ENCODE measurements at places on chromosomes 11 and 22.

GRCh38 chr11:111729831-111730311 is 36.3 kb downstream of the PPP2R1B start:
- peak; percentile 61 for DNase-seq

DNA sequence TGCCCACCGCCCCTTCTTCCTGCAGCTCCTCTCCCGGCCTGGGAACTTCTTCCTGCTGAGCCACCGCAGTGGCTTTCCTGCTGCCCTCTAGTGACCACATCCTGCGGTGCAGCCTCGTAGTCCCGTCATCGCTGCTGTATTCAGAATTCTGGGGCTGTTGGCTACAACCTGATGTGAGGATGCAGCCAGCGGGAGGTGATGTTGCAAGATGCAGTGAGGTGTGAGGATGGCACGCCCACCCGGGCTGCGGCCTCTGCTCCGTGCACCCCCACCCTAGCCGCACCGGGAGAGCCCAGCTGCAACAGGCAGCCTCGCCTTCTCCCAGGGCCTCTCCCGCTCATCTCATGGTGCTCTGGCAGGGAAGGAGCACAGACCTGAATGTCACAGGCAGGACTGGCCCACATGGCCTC is 10.1 kb downstream of the CHST1 start:
- peak; percentile 7 for DNase-seq

GRCh38 chr11:85746670-85747069 is 60.7 kb upstream of the CCDC89 start:
- DNase-seq: no peak

- no peak for DNase-seq
These were observed 22.6 kb upstream of the MRGPRX2 start for GRCh38 chr11:19083166-19083565.

- DNase-seq: no peak
These were observed 56.5 kb upstream of the A4GALT start for GRCh38 chr22:42777126-42777525.

- DNase-seq: no peak
These were observed 51.1 kb upstream of the LMO2 start for GRCh38 chr11:33942954-33943353.

DNA sequence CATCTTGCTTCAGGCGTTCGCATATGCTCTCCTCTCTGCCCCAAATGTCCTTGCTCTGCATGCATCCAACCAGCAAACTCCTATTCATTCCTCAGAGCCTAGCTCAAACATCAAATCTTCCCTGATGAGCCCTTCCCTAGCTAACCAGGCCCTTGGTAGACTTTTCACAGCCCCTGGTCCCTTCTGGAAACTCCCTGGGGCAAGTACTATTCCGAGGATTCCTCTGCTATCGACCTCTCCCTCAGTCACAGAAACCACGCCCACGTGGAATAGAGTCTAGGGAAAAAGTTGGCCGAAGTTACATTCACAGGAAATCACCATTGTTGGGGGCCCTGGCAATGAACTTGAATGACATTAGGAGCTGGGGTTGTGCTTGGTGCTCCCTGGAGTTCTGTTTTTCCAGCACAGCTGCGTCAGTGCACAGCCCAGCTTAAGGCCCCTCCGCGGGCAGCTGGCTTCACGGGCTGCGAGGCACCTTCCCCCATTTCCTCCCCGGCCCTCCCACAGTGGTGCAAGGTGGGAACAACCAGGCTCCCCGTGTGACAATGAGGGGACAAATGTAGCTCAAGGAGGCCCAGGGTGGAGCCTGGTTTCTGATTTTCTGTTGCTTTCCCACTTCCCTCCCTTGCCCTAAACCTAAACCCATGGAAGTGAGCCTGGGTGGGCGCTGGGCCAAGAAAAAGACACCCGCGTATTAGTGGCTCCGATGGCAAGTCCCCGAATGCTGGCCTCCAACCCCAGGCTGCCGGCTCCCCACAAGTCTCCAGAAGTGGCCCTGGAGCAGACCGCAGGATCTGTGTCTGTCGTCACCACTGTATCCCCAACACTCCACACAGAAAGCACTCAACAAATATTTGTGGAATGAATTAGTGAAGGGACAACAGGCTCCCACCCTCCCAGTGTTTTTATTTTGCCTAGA is 4.3 kb upstream of the ATP5MGL start:
- no peak for DNase-seq

DNA sequence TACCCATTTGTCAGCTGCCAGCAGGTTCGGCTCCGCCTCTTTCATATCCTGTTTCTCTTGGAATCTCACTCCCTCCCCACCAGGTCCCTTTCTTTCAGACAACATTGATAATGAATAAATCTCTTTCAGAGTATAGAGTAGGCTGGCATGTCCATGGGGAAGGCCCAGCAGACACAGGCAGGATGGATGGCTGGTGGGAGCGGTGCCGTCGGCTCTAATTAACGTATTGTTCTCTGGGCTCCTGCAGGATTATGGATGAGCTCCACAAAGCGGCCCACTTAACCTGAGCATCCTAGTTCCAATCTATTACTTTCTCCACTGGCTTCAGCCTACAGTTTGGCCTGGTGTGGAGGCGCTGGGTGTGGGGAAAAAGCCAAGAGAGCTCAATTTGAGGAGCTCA is 588.0 kb downstream of the BUD13 start:
- no peak for DNase-seq

DNA sequence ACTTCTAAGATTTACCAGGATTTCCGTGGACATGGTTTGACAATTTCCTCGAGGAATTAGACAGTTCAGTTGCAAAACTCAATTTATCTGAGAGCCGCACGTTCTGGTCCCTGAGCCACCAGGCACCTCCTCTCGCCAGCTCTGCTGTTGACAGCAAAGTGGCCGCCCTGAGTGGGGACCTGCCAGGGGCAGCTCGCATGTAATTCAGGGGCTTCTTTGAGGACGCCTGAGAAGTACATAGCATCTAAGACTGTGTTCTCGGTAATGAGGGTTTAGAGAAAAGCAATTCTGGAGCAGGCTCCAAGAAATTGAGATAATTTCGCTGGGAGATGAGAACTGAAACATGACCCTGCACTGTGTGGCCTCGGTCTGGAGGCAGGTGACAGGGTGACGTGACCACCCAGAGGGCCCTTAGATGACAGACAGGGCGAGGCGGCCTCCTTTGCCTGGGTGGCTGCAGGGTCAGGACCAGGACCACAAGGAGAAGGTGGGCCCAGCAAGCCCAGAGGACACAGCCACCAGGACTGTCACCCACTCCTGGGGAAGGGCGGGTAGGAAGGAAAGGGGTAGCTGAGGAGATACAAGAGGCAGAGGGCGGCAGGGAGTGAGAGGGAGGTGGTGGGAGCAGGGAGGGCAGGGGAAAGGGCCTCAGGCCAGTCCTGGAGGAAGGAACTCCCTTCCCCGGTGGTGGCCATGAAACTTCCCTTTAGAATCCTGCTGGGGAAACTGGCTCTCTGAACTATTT is 55.0 kb downstream of the RTL6 start:
- no peak for DNase-seq

DNA sequence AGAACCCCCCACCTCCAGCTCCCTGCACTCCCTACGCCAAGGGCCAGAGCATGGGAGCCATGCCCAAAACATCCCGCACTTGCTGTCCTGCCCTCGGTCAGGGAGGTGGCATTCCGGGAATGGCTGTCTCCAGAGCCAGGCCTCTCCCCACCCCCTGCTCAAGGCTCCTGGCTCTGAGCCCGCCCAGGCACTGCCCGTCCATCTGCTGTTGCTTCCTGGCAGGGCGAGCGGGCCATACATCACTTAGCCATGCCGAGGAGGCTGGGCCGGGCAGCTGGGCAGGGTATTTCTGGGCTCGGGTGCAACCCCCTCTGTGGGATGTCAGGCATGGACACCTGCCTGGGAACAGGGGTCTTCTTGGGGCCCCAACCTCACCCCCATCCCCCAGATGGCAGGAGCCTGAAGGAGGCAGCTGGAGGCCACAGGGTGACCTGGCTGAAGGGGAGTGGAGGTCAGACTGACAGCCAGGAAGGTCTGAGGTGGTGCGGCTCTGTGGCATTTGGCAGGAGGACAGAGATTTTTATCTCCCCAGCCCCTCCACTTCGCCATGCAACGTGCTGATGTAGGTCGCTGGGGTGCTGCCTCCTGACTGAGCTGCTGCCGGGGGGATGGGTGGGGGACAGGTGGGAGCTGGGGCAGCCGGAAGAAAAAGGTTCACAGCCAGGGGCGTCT is 8.7 kb upstream of the CABP7 start:
- no peak for DNase-seq

DNA sequence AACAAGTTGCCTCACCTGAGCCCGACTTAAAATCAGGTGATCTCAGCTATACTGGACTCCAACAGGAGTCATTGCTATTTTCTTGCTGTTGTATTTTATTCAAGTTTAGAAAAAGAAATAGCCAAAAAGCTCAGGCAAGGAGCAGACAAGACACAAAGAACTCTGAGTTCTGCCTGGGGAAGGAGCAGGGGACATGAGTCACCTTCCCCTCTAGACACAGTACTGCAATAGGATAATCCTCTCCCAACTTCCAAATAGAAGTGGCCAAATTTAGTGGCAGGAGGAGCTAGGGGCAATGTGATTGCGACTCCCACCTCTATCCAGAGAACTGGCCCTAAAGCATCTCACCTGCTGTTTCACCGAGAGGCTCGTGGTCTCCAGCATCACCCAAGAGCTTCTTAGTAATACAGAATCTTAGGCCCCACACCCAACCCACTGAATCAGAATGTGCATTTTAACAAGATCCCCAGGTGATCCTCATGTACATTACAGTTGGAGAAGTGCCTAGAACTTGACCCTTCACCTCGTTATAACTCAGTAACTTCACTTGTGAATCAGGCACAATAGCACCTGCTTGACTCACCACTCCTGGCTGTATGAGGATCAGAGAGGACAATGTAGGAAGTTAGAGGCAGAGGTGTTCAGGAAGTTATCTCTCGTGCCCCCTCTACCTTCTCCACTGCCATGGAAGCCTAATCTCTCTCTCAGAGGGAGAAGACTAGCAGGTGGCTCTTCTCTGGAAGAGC is 56.8 kb upstream of the FBXO3 start:
- DNase-seq: no peak

DNA sequence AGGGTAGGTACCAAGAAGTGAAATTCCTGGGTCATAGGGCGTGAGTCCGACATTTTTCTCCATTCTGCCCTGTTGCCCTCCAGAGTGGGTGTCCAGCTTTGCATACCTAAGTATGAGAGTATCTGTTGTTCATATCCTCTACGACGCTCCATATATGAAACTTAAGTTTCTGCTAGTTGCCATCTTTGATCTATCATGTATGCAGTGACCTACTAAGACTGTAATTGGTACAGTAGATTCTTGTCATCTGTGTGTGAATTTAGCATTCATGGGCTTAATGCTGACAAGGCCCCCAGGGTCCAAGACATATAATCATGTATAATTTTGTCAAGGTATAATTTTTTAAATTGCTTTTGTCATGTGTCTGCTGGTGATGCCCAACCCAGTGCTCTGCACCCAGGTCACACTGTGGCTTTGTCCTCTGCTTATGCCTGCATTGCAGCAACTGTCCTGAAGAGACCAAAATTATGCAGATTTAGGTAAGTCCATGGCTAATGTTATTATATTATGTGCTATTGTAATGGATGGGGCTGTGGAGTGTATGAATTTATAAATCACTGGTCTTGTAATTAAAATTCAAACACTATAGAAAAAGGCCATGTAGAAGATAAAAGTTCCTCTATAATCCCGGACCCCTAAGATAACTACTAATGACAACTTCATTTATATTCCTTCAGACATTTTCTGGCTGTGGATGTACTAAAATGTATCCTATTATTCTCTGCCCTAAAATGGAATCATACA is 12.2 kb downstream of the NEAT1 start:
- no peak for DNase-seq

- DNase-seq: no peak
These were observed 15.2 kb downstream of the MIF start for GRCh38 chr22:23909296-23909898.

DNA sequence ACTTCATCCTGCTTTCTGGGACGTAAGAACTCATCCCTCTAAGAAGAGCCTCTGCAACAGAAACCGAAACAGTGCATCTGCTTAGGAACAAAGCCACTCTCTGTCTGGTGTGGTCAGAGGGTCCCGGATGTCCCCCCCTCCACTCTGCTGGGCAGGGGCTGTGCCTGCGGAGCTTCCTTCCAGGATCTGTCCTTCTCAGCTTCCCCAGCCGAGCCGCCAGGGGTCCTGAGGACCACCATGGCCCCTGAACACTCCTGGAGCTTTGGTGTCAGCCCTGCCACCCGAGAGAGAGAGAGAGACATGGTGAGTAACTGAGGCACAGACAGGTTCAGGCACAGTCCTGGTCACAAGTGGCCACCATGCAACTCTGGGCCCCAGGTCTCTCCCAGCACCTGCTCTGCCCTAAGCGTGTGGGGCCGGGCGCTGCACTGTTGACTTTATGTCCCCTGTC is 24.4 kb upstream of the MGAT3 start:
- DNase-seq: no peak

DNA sequence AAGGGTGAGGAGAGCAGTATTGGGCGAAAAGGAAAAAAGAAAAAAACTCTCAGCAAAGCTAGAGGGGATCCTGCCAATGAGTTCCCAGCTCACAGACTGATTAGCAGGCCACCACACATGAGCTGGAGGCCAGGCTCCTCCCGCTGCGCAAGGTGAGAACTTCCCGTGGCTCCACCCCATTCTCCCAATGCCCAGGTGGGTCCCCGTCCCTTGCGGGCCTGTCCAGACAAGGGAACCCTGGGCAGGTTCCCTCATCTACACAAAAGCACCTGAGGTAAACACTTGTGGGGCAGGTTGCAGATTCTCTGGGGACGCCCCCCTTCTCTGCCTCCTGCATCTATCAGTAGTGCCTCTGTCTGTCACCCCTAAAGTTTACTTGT is 46.5 kb downstream of the CDPF1 start:
- DNase-seq: no peak

DNA sequence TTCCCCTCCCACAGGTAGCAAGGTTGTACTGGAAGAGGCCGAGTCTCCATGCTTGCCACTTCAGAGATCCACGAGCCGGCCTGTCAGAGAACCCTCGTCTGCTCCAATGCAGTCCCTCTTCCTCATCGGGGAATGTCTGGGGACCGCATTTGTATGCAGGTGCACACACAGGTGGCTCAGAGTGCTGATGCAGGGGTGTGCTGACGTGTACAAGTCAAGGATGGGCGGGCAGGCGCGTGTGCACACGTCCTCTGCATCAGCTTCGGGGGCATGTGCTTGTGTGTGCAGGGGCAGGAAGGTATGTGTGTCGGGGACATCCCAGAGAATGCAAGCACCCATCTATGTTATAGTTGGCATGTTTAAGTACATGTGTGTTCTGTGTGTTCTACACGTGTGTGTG is 49.4 kb downstream of the ELFN2 start:
- DNase-seq: no peak

- no peak for DNase-seq
These were observed 41.5 kb upstream of the CCND1 start for GRCh38 chr11:69599502-69599901.

- DNase-seq: no peak
These were observed 265.4 kb upstream of the PLET1 start for GRCh38 chr11:112525844-112526590.

Data from NCI-H510A treated with DMSO at 0.1 percent for 48 hours (cell line).